NCI-H1048 (cell line): ENCODE measurements at places on chromosomes 1 and 21.

DNA sequence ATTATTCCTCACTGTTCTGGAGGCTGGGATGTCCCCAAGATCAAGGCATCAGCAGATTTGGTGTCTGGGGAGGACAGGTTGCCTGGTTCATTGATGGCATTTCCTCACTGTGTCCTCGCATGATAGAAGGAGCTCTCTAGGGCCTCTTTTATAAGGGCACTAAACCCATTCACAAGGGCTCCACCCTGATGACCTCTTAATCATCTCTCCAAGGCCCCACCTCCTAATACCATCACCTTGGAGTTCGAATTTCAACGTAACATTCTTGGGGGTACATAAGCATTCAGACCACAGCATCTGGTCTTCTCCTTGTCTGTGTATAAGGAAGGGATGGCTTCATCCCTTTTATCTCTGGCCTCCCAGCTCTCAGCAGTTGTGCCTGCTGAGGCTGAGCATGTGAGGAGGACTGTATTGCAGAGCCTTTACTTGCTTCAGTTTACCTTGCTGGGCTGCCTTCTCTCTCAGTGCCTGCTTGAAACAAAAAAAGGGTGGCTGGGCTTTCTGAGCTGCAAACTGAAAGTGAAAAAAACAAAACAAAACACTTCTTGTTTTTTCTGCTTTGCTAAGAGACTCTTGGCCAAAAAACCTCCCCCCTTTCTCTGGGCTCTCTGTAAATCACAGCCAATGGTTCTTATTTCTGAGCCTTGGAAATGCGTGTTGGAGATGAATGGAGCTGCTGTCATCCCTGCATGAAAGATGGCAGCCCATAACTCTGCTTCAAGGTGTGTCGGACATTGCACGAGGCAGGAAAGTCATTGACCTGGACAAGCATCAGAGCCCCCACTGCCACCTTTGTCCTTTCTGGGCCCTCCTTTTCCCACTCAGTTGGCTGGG, 75.8 kb downstream of the RHOU start:
- DNase-seq, result no peak

DNA sequence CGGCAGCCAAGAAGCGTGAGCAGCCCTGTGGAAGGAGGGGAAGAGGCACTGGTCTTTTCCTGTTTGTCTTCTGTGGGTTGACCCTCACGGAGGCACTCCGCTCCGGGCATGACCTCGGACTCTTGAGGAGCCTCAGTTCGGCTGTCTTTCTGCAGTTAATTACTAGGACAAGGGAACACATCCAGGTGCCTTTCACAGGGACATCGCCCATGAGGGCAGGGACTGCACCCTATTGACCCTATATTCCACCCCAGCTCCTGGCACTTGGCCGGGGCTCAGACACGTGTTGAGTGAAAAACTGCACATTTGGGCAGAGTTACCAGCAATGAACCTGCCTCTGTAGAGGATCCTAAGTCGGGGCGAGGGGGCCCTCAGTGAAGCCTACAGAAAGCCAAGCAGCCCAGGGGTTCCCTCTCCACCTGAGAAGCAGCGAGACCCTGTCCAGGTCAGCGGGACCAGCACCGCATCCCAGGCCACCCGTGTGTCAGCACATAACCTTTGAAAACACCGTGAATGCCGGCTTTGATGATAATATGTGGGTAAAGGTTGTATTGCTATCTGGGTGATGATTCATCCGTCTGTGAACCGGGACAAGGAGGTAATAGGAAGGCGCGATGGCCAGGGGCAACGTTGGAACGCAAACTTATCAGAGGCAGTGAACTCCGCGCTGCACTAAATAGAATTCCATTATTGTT, 161.4 kb upstream of the ARHGEF16 start:
- no peak for DNase-seq

DNA sequence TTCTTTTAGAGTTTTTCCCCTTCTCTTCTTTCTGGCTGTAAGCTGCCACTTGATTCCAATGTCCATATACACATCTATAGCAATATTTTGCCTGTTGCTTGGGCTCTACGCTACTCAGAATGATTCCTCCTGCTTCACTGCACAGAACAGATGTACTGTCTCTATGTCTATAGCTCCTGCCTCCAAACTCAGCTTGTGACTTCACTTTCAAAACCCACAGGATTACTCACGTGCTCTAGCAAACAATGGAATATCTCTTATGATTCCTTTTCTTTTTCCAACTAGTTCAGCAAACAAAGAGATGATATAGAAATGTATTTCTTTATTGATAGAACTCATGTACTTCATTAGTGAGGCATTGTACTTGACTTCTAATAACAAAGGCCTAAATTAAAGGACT, 80.5 kb upstream of the SOX13 start:
- no peak for DNase-seq

DNA sequence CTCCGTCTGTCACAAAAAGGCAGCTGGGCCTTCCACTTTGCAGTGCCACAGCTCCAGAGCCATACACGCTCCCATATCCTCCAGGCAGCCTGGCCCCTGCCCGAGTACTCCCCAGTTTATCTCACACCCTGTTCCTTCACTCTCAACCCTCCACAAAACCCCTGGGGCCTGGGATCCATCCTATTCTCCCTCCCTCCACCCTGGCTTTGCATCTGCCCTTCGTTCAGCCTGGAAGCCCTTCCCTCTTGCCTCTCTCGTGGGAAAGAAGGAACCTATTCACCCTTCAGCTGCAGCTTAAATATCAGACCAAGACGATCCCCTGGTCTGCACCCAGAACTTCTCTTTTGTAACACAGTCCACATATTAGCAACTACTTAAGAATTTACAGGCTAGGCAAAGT, 56.7 kb downstream of the CAMK2N1 start:
- no peak for DNase-seq

- no peak for DNase-seq
Observed at GRCh38 chr1:43648876-43649477, 972 bp upstream of the KDM4A start.

DNA sequence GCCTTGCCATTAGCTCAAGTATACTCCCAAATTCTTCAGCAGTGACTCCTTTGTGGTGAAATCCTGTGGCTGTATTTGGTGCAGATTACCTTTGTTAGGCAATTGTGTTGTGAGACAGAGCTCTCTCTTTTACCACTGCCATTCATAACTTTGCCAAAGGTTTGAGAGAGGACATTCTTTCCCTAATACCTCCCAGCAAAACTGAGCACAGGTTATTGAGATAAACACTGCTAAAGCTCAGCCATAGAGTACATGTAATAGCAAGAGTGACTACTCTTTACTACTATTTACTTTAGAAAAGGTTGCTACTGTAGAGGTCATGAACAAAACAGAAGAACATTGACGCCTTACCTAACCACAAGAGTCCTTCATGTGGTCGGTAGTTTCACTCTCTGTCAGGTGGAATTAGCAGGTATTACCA, 514.0 kb upstream of the ADAMTS5 start:
- no peak for DNase-seq

DNA sequence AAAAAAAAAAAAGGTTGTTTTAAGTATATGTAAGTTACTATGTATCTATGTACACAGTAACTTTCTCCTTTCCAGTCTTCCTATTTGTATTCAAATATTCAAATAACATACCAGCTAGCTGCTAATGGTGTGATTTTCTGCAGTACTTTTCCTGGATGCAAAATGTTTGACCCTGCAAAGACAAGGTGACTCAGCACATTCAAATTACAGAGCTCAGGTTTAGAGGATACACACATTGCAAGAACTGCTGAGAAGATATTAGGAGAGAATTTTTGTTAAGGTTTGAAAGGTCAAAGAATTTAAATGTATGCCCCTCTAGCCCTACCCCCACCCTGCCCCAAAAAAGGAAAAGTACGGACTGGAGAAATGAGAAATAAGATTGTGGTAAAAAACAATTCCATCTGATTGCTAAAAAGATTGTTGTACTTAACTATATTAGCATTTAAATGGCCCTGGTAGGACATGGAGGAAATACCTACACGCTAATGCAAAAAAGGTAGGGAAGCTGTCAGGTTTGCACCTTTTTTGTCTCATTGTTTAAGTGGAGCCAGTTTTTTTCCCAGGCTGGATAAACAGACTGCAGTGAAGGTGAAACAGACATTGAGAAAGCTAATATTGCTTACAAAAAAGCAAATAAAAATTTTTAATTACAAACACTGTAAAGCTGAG, 45.6 kb downstream of the ZNF281 start:
- DNase-seq, result peak; percentile 34

- no peak for DNase-seq
Observed at GRCh38 chr1:62395291-62395690, 41.6 kb upstream of the USP1 start.

GRCh38 chr21:43825242-43825935, 36.0 kb downstream of the RRP1 start:
- no peak for DNase-seq

- no peak for DNase-seq
Observed at GRCh38 chr1:109427171-109427467, 871 bp upstream of the PSMA5 start.

GRCh38 chr1:209741193-209741592, 14.7 kb upstream of the TRAF3IP3 start:
- no peak for DNase-seq

- DNase-seq, result no peak
Observed at GRCh38 chr1:201538612-201539551, at the start of gene NAV1. TSS of gene NAV1 (plus strand) at chr1:201539127. CDS start at chr1:201622885, 83,758 bp downstream.

DNA sequence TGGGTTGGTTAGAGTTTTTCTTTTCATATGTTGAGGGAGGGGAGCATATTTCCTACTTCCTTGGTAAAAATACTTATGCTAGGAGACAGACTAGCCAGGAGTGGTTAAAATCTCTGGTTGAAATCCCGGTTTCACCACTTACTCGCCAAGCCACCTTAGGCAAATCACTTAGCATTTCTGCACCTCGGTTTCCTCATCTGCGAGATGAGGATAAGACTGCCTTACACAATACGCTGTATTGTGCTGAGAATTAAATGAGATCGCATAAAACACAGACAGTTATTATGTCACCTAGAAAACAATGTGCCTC, 1.4 kb downstream of the IFFO2 start:
- DNase-seq, result no peak

- no peak for DNase-seq
Observed at GRCh38 chr1:215905493-215906115, 338.5 kb downstream of the KCTD3 start.

GRCh38 chr1:113891631-113892220, 4.3 kb upstream of the BCL2L15 start:
- no peak for DNase-seq

GRCh38 chr1:226659641-226660040, 79.4 kb downstream of the ITPKB start:
- DNase-seq, result no peak

DNA sequence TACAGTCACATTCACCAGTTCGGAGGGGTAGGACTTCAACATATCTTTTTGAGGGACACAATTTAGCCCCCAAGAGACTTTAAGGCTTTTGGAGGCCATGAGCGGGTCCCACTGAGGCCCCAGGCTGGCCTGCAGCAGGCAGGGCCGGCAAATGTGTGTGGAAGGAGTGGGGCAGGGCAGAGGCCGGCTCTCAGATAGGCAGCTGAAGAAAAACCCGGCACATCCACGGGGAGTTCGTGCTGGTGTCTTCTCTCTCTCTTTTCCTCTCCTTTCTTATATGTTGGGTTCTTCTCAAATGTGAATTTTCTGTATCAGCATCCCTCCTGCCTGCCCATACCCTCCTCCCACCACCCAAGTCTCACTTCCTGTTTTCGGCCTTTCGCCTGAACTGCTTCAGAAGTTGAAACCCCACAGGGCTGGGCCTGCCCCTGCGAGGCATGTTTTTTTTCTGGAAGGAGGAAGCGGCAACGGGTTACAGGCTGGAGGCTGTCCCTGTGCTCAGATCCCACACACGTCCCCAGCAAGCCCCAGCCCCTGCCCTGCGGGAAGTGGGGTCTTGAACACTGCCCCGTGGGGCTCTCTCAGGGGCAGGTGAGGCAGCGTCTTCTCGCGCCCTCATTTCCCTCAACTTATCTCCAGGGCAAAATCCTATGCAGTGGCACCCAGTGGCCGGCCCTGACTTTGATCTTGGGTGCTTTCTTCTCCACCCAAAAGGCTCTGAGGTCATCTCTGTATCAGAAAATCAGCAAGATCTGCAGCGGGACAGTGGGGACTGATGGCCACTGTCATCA, 9.7 kb upstream of the UMODL1 start:
- DNase-seq, result no peak

- no peak for DNase-seq
Observed at GRCh38 chr1:102550729-102551384, 554.1 kb upstream of the OLFM3 start.

DNA sequence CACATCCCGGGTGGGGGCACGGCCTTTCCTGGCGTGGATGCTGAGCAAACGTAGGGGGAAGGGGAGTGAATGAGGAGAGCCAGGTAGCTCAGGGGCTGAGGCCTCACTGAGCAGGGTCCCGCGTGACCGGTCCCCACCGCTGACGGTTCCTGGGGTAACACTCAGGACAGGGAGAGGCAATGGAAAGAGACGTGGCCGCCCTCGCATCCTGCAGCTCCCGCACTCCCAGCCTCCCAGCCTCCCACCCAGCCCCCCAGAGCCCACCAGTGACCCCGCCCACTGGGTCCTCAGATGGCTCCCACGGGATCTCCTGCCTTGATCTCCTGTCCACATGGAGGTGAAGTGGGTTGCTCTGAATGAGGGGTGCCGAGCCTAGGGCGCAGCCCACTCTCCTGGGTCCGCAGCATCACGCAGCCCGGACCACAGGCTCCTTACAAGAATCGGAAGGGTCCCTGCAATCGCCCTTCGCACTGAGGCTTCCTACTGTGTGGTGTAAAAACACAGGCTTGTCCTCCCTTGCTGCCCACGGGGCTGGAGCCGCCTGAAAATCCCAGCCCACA, 2.4 kb downstream of the TSPEAR start:
- no peak for DNase-seq

DNA sequence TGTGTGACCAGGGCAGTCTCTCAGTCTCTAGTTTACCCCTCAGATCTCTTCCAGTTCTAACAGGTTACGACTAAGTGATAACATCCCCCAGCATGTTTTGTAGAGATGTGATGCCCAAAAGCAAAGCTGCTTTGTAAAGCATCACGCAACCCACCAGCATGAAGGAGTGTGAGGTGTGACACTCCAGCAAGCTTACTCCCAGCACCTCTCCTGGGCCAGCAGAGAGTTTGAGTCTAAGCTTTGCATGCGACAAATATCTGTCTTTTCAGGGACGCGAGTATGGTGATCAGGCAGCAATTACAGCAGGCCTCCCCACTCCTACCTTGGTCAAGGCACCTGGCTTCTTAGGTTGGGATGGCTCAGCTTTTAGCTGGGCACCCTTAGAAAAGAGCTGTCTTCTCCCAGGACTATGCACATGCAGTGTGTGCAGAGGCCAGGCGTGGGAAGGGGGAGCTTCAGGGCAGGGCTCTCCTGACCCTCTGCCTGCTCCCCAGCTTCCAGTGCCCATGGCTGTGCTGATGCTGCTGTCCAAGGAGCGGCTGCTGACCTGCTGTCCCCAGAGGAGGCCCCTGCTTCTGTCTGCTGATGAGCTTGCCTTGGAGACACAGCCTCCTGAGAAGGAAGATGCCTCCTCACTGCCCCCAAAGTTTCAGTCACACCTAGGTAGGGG, 48.2 kb downstream of the ELK4 start:
- no peak for DNase-seq
